Neural progenitor cell (in vitro differentiated cells): ENCODE measurements at places on chromosomes 1 and 21. TPM values are rescaled to one million over a fixed set of nuclear protein-coding genes. Genes with fewer than 3 reads are reported as not detected.

ATP1A2 gene
- total RNA-seq = 88.6 and 154 TPM in 2 replicates

PODN gene
- 0.09 TPM in 1 of 2 replicates, not detected in the other for total RNA-seq

PLEKHN1 gene
- 0.09 TPM in 1 of 2 replicates, not detected in the other for total RNA-seq

DDAH1 gene
- total RNA-seq = 18.9 and 23.1 TPM in 2 replicates

PIGK gene
- total RNA-seq = 16.9 and 44.1 TPM in 2 replicates

DNA sequence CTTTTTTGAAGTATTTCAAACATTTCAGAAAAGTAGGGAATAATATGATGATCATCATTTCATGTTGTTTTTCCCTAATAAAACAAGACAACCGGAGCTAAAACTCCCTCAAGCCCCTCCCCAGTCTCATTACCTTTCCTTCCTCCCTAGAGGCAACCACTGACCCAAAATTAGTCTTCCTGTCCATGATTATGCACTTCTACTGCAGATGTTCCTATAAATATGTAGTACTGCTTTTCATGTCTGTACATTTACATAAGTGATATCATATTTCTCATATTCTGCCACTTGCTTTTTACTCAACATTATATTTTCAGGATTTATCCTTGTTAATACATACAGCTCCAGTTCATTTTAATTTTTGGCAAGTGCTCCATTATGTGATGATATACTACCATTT, 58.7 kb upstream of the GOLT1A start:
- H3K27ac ChIP-seq = no peak overlapping the region
- H3K36me3 ChIP-seq = no peaks in the 10 kb centered on the region
- no peak for DNase-seq
- peaks cover 8% of the 10 kb centered on the region for H3K4me1 ChIP-seq

- no peak overlapping the region for H3K27ac ChIP-seq
- H3K4me1 ChIP-seq = no peaks in the 10 kb centered on the region
- H3K27me3 ChIP-seq = no peaks in the 10 kb centered on the region
Measured at GRCh38 chr1:53476579-53476978, 17.4 kb downstream of the DMRTB1 start.

DNA sequence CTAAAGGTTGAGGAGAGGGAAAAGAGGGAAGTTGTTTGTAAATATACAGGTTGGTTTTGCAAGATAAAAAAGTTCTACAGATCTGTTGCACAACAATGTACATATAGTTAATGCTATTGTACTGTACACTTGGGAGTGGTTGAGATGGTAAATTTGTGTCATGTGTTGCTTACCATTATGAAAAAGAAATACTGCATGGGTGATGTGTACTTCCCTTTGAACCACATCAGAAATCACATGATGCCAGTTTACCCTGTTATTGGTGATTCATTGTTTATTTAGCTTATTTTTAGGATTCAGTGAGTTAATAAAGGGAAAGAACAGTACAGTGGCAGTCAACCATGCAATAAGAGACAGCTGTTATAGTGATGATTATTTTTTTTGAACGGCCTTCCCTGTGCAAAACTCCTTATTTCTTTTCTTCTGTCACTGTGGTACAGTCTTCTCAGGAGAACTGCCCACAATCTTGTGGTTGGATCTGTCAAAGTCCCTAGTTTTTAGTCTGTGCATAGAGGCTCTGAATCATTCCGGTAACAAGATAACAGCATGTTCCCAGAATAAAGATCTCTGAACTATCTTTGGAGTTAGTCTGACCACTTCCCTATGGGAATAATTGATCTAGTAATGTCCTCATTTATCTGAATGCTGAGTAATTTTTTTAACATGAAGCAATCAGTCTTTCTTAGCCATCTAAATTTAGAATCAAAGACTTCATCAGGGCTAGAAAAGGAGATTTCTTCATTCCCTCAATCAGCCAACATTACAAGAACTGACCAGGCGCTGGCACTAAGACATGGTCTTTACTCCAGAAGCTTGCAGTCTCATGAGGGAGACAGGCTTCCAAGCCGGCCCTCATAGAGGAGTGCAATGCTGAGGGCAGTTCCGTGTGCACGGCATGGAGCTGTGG, 84.2 kb downstream of the SH3GLB1 start:
- no peaks in the 10 kb centered on the region for H3K36me3 ChIP-seq
- DNase-seq = no peak
- H3K4me1 ChIP-seq = no peaks in the 10 kb centered on the region

DNA sequence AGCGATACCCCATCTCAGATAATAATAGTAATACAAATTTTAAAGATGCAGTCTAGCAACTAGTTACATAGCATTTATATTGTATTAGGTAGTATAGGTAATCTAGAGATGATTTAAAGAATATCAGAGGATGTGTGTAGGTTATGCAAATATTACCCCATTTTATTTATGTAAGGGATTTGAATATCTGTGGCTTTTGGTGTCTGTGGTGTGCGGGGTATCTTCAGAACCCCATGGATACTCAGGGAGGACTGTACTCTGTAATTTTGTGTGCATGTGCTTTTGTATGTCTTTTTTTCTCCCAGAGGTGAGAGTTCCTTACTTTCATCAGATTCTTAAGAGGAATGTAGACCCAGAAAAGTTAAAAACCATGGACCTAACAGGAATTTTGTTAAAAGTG, 12.8 kb downstream of the RNF2 start:
- DNase-seq = no peak
- peaks cover 14% of the 10 kb centered on the region for H3K4me1 ChIP-seq
- H3K4me3 ChIP-seq = no peak overlapping the region

GRCh38 chr1:100627936-100628335, 90.0 kb downstream of the GPR88 start:
- no peak for DNase-seq
- H3K4me3 ChIP-seq = no peak overlapping the region
- H3K36me3 ChIP-seq = no peaks in the 10 kb centered on the region

DNA sequence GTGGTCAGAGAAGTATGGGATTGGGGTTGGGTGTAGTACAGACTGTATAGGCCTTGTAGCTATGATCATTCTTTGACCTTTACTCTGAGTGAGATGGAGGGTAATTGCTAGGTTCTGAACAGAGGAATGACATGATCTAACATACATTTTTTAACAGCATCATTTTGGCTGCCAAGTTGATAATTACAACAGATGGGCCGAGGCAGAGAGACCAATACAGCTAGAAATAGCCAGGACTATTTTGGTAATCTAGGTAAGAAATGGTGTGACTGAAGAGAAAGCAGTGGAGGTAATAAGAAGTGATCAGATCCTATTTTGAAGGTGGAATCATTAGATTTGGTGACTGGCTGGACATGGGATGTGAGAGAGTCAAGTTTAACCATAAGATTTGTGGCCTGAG, 43.5 kb downstream of the RPAP2 start:
- H3K4me1 ChIP-seq = no peaks in the 10 kb centered on the region
- H3K27me3 ChIP-seq = no peaks in the 10 kb centered on the region
- no peaks in the 10 kb centered on the region for H3K36me3 ChIP-seq

DNA sequence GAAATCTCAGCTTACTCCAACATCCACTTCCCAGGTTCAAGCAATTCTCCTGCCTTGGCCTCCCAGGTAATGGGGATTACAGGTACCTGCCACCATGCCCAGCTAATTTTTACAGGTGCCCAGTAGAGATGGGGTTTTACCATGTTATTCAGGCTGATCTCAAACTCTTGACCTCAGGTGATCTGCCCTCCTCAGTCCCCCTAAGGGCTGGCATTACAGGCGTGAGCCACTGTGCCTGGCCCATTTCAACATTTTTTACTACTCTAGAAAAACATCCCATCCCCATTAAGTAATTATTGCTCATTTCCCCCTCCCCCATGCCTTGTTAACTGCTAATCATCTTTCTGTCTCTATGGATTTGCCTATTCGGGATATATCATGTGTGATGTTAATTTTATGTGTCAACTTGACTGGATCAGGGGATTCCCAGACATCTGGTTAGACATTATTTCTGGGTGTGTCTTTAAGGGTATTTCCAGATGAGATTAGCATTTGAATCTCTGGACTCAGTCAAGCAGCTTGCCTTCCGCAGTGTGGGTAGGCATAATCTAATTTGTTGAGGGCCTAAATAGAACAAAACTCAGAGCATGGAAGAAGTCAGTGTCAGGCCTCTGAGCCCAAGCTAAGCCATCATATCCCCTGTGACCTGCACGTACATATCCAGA, 33.0 kb upstream of the ZBTB8B start:
- H3K4me3 ChIP-seq = no peak overlapping the region
- DNase-seq = no peak
- no peaks in the 10 kb centered on the region for H3K27me3 ChIP-seq
- H3K4me1 ChIP-seq = no peaks in the 10 kb centered on the region
- H3K36me3 ChIP-seq = no peaks in the 10 kb centered on the region

GRCh38 chr21:45448810-45449657, 44.1 kb downstream of the COL18A1 start:
- H3K27me3 ChIP-seq = no peaks in the 10 kb centered on the region
- no peak overlapping the region for H3K27ac ChIP-seq
- H3K4me3 ChIP-seq = no peak overlapping the region

DNA sequence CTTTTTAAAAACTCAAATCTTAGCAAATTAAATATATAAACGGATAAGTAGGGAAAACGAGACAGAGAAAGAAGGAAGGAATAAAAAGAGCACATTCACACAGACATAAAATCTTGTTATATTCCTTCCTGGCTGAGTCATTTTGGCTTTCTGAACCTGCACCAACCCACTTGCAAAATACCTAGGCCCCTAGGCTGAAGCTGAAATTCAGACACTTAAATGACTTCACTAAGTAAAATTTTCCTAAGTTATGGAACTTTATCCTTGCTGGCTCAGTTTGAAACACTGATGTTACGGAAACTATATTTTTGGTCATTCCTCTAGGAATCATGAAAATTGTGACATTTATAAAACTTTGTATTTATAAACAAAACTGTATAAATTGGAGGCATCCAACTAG, 462.8 kb upstream of the NFIA start:
- H3K27ac ChIP-seq = no peak overlapping the region
- H3K4me3 ChIP-seq = no peak overlapping the region
- no peak for DNase-seq
- H3K4me1 ChIP-seq = peaks cover 9% of the 10 kb centered on the region
- H3K27me3 ChIP-seq = no peaks in the 10 kb centered on the region

DNA sequence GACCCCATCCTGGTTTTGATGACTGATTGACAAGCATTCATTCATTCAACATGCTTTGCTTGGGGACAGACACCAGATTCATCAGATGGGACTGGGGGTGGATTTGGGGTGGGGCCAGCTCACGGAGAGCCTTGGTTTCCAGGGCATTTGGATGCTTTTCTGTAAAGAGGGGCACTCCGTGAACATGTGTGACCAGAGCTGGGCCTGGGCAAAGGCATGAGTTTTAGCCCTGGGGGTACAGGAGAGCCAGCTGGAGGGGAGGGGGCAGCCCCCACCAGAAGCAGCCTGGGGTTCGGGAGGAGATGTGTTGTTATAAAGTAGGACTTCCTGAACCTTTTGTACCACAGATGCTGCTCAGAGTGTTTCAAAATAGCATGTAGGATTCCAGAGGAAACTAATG, 99.7 kb downstream of the RIPK4 start:
- no peak for DNase-seq
- no peaks in the 10 kb centered on the region for H3K4me1 ChIP-seq
- no peaks in the 10 kb centered on the region for H3K27me3 ChIP-seq
- H3K27ac ChIP-seq = no peak overlapping the region
- no peaks in the 10 kb centered on the region for H3K36me3 ChIP-seq
- H3K4me3 ChIP-seq = no peak overlapping the region

GRCh38 chr1:33151116-33151515, 30.7 kb downstream of the TRIM62 start:
- no peak for DNase-seq
- H3K4me1 ChIP-seq = peaks cover 39% of the 10 kb centered on the region
- no peaks in the 10 kb centered on the region for H3K27me3 ChIP-seq

GRCh38 chr21:35905096-35905962, 155.0 kb downstream of the SETD4 start:
- no peaks in the 10 kb centered on the region for H3K4me1 ChIP-seq
- H3K36me3 ChIP-seq = no peaks in the 10 kb centered on the region
- H3K27ac ChIP-seq = no peak overlapping the region
- no peaks in the 10 kb centered on the region for H3K27me3 ChIP-seq
- no peak for DNase-seq

- H3K4me3 ChIP-seq = no peak overlapping the region
- H3K27ac ChIP-seq = peak overlapping the region; percentile 27
- no peaks in the 10 kb centered on the region for H3K4me1 ChIP-seq
- peaks cover 5% of the 10 kb centered on the region for H3K36me3 ChIP-seq
- no peaks in the 10 kb centered on the region for H3K27me3 ChIP-seq
- DNase-seq = no peak
Measured at GRCh38 chr1:24803220-24803619, 58.0 kb downstream of the CLIC4 start.

- no peaks in the 10 kb centered on the region for H3K36me3 ChIP-seq
- no peak for DNase-seq
- no peak overlapping the region for H3K27ac ChIP-seq
- H3K27me3 ChIP-seq = no peaks in the 10 kb centered on the region
Measured at GRCh38 chr1:197415221-197415620, 147.2 kb downstream of the CRB1 start.

DNA sequence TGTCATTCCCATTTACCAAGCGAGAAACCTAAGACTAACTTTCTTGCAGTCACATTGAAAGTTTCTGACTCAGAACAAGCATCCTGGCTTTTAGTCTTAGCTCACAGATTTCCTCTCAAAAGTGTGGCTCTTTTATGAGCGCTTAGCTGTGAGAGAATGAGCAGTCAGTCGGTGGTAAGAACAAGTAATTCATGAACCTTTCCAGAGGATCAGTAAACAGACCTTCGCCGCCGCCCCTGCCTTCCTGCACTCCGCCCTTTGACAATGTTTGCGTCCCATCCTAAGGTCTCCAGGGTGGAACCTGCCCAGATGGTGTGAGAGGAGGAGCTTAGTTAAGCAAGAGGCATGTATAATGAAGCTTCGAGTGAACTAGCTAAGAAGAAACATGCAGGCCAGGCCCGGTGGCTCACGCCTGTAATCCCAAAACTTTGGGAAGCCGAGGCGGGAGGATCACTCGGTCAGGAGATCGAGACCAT, 142.4 kb downstream of the GLUL start:
- peaks cover 12% of the 10 kb centered on the region for H3K4me1 ChIP-seq
- no peaks in the 10 kb centered on the region for H3K27me3 ChIP-seq
- H3K27ac ChIP-seq = no peak overlapping the region
- H3K4me3 ChIP-seq = no peak overlapping the region
- no peak for DNase-seq
- H3K36me3 ChIP-seq = no peaks in the 10 kb centered on the region

GRCh38 chr1:24149866-24150233, 6.9 kb upstream of the IL22RA1 start:
- no peak for DNase-seq
- no peaks in the 10 kb centered on the region for H3K27me3 ChIP-seq
- H3K27ac ChIP-seq = no peak overlapping the region
- H3K4me3 ChIP-seq = no peak overlapping the region
- H3K36me3 ChIP-seq = no peaks in the 10 kb centered on the region
